LHCN-M2 (cell line): ENCODE measurements at places on chromosomes 2 and 18. TPM values are rescaled to one million over a fixed set of nuclear protein-coding genes. Genes with fewer than 3 reads are reported as not detected.
A peak's percentile ranks its signal among the peaks of the same experiment; 100 is the strongest.

DNA sequence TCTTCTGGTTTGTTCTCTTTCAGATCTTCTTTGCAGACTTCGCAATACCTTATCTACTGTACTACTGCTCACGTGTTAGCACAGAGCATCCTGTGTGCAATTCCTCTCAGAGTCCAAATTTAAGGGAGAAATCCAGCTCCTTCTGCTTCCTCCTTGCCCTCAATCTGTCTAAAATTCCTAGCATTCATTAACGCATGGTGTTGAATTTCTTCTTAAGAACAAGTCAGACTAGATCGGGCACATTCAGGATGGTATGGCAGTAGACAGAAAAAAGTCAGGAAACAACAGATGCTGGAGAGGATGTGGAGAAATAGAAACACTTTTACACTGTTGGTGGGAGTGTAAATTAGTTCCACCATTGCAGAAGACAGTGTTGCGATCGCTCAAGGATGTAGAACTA lies 206.1 kb upstream of the CDH7 start:
- DNase-seq = no peak

DNA sequence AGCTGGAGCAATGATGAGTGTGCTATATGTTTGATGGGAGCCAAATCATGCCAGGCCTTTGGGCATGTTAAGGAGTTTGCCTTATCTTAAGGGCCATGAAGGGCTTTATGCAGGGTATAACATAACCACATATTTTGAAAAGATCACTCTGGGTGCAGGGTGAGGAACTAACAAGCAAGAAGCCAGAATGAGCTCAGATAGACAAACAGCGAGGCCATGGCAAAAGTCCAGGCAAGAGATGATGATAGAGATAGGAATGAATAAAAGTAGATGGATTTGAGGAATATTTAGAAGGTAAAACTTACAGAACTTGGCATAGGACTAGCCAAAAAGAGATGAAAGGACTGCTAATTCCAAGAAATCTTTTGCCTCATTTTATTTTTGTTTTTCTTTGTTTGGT lies 6.7 kb downstream of the GALNT3 start:
- no peak for DNase-seq

- DNase-seq = peak; percentile 47
These were observed 42.1 kb downstream of the GRHL1 start for GRCh38 chr2:9993488-9994165.

DNA sequence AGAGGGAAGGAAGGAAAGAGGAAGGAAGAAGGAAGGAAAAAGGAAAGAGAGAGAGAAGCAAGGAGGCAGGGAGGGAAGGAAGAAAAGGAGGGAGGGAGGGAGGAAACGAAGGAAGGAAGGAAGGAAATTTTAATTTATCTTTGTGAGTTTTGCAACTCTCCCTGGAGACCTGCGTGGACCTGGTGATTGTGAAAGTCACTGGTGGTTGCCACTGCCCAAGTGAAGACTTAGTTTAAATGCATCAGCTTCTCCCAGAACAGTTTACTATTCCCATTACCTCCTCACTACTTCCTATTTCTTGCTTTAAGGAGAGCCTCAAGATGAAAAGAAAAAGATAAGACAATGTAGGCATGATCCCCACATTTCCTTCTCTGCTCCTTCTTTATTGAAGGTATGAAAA lies 68.8 kb downstream of the ACVR1C start:
- no peak for DNase-seq

Gene SAG
- total RNA-seq = not detected in 2 replicates

DNA sequence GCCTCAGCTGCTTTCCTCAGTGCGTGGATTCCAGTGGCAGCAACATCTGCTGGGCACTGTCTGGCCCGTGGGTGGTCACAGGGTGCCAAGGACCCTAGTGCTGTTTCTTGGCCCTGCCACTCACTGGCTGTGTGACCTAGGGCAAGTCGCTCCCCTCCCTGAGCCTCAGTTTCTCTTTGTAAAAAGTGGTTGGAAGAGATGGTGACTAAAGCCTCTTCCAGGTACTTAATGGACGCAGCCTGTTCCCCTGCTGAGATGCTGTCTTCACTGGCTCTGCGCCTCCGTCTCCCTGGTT lies 42.2 kb downstream of the ATOH8 start:
- DNase-seq = no peak

- no peak for DNase-seq
These were observed 5.6 kb downstream of the RPL31 start for GRCh38 chr2:101007415-101008345.

DNA sequence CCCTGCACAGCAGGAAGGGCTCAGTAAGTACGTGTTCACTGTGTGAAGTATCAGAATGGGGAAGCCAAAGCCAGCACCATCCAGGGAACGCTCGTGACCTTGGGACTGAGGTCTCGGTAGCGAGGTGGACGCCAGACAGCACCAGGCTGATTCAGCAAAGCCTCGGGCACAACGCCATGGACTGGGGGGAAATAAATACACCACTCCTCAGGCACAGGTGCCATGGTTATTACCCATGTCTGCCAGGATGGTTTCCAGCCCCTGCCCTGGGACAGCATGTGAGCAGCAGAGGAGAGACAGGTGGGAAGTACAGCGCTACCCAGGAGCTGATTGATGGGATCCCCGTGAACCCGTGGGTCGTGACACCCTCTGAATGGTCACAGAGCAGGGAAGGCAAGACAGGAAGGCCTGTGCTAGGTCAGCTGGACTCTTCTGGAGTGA lies 53.0 kb downstream of the REEP1 start:
- no peak for DNase-seq
